ENCODE measurements at places on chromosomes 2 and 18.

DNA sequence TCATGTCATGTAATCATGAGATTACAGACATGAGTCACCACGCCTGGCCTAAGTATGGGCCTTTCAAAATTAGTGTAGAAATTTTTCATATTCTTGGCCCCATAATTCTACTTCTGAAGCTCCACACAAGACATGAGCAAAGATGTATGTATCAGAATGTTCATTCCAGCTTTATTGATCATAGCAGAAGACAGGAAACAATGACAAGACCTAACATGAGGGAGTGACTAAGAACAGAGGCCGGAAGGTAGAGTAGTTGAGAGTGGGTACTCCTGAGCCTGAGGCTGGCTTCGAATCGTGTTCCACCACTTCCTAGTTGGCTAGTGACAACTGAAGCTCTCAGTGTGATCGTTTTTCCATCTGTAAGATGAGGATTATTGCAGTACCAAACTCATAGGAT, 89.3 kb downstream of the ARMC9 start:
- peak; percentile 99 for DNase-seq

- no peak for DNase-seq
Measured at GRCh38 chr2:217074576-217075255, 214.9 kb upstream of the TNP1 start.

DNA sequence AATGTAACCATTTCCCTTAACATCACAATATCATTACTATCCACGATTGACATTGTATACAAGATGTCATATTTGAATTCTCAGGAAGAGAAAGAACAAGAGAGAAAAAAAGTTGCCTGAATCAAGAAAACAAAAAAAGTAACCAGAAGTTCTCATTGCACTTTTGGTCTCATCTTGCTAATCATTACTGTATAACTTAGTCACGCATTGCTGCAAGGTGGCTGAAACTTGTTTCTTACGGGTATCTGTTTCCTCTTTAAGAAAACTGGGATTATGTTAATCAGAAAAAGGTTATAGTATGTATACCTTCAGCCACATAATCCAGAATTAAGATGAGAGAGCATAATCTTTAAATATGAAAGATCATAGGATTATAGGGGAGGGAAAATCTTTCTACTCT, 639.7 kb upstream of the SYT4 start:
- DNase-seq = no peak

GRCh38 chr2:10873171-10873570, 38.6 kb upstream of the KCNF1 start:
- DNase-seq = no peak

- DNase-seq = no peak
Measured at GRCh38 chr2:95166065-95166763, 605 bp downstream of the ZNF2 start.

DNA sequence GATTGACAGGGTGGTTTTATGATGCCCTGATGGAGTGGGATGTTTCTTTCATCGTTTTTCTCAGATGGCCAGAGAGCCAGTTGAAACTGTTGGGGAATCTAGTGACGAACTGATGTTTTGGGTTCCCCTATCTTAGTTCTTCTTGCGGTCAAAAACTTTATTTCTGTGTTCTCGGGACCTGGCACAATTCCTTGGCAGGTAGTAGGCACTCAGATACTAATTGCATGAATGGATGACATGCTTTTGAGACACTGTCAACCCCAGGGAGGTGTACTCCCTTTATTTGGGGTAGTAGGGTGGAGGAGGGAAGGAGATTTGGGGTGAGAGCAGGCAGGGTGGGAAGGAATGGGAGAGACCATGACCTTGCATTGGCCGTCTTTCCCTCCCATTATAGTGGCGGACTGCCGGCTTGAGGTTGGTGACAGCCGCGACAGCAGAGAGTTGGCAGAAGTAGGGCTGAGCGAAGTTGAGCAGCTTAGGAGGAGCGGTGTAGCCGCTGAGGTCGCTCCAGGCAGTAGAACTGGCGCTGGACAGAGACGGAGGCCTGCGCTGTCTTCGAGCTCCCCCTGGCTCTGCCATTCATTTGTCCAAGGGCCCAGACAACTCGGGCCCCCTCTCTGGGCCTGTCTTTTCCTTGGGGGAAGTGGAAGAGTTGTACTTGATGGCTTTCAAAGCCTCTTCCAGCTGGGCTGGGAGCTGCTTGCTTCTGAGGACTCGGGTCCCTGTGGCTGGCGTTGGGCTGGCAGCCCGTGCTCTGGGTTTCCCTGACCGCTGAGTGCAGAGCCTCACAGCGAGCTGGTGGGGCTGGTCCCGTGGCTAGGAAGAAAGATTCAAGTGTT, 2.6 kb downstream of the TET3 start:
- DNase-seq = no peak

GRCh38 chr2:45391866-45392265, 219.2 kb downstream of the SRBD1 start:
- no peak for DNase-seq

DNA sequence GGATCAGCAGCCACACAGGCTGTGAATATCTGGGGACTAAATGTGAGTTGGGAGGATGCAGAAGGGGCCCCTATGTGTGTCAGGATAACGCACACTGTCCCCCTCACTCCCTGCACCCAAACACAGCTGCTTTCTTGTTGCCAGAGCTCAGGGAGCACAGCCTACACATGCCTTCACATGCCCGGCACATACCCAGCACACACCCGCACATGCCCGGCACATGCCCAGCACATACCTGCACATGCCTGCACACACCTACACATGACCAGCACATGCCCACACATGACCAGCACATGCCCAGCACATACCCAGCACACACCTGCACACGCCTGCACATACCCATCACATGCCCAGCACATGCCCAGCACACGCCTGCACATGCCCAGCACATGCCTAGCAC, 75.6 kb downstream of the TPO start:
- no peak for DNase-seq

- no peak for DNase-seq
Measured at GRCh38 chr2:181463588-181463987, 6.4 kb downstream of the ITGA4 start.

- DNase-seq = no peak
Measured at GRCh38 chr2:219744600-219744999, 117.2 kb downstream of the SLC4A3 start.

GRCh38 chr18:24992491-24992890, 359.5 kb downstream of the ZNF521 start:
- peak; percentile 65 for DNase-seq

DNA sequence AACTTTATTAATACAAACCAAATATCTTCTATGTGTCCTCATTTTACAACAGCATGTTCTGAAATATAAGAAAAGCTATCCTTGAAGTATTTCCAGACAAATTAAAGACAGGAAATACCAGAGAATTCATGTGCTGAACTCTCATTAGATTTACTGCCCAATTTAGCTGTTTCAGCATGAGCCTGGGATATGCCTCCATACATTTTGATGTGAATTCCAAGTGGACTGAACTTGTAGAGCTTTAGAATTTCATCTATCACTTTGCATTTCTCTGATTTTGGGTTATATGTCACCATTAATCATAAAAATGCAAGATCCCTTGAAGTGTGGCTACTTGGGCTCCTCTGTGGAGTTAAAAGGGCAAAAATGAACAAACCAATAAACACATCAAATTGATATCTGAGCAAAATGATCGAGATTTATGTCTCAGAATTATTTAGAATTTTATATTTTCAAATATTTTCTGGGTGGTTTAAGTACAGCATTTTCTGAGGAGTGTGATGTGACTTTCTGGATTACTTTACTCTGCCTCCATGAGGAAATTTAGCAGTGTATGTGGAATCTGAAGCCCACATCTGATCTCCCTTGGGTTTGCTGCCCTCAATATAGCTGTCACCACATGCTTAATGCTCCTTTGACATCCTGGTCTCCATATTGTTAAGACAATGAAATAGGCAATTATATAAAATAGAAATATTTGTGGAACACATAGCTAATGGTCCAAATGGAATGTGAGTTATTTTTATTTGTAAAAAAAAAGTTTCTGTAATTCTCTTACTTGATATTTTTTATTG, 206.6 kb upstream of the RBMS1 start:
- no peak for DNase-seq

GRCh38 chr18:49590608-49591007, 28.8 kb downstream of the LIPG start:
- DNase-seq = no peak

GRCh38 chr2:128329607-128330006, 10.9 kb upstream of the HS6ST1 start:
- DNase-seq = no peak

DNA sequence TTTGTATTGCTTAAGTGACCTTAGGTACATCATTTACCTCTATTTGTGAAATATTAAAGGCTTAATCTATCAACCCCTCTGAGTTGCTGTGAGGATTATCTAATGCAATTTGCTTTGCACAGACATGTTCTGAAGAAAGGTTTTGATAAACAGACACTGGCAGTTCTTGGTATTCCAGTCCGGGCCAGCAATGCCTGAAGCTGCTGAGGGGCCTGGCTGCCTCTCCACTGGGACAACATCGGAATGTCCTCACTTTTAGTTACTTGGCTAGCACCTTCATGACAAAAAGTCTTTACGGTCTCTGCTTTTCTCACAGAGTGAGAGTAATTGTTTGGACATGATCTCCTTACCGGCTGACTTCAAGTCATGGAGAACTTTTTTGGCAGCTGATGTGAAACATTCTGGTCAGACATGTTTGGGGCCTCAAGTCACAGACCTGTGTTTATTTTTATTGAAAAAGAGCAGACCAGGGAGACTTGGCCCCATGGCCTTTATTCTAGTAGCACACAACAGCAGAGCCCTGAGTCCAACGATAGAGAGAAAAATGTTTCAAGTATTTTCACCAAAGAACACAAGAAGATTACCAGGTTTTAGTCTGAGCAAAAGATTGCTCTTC, 1112.3 kb upstream of the FANCL start:
- DNase-seq = peak; percentile 59

GRCh38 chr2:73897934-73898333, 5.1 kb downstream of the ACTG2 start:
- DNase-seq = no peak

GRCh38 chr2:95308426-95308990, 11.4 kb downstream of the KCNIP3 start:
- no peak for DNase-seq

DNA sequence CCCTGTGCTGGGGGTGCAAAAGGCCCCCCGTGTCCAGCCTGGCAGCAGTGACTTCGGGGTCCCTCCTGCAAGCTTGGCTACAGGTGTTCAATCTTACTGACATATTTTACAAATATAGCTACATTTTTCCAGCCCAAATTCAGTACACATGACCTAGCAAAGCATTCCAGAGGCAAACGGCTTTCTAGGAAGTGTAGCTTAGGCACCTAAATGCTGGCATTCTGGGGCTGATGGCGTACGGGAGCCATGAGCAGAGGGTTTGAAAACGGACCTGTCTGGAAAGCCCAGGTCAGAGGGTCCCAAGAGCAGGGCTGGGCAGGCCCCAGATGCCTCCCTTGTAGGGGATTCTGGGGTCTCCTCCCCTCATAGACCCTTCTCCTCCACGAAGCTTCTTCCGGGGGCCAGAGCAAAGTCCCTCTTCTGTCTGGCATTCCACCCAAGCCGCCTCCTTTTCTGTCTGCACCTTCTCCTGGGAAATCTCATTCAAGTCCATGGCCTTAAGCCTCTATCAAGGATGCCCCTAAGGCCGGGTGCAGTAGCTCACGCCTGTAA, 63.3 kb upstream of the ASAP2 start:
- DNase-seq = no peak

- DNase-seq = no peak
Measured at GRCh38 chr18:25346561-25346960, 5.4 kb downstream of the ZNF521 start.

GRCh38 chr2:11941201-11942177, 195.1 kb downstream of the LPIN1 start:
- no peak for DNase-seq

GRCh38 chr2:16417726-16418125, 247.9 kb downstream of the CYRIA start:
- DNase-seq = no peak

DNA sequence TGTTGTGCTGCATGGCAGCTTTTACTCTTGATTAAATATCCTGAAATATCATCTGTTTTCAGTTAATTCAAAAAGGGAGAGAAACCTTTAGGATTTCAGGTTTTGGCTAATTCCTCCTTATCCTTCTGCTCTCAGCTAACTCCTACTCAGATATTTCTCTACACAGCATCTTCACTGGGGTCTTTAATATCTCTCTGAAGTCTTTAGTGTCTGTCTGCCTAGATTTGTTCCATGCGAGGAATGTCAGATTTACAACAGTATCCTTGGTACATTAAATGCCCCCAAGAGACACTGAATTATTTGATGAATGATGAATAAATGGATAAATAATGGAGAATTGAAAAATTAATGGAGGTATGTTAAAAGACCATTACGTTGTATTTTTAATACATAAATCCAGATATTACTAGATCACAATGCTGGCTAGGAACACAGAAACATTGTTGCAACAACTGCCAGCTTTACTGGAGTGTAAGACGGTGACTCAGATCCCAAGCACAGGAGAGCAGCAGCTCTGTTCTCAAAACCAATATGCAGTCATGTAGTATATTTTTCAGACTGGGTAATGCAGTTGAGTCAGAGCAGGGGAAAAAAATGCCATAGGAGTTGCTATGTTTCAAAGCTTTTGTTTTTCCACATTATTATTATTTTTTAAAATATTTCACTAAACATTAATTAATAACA, 388.0 kb upstream of the SYT4 start:
- DNase-seq = peak; percentile 87

- DNase-seq = no peak
Measured at GRCh38 chr2:23441414-23441813, 56.4 kb downstream of the KLHL29 start.
